ENCODE measurements at places on chromosomes 3 and 15.

- DNase-seq: no peak
Observed at GRCh38 chr3:45976191-45977091, 19.2 kb downstream of the FYCO1 start.

DNA sequence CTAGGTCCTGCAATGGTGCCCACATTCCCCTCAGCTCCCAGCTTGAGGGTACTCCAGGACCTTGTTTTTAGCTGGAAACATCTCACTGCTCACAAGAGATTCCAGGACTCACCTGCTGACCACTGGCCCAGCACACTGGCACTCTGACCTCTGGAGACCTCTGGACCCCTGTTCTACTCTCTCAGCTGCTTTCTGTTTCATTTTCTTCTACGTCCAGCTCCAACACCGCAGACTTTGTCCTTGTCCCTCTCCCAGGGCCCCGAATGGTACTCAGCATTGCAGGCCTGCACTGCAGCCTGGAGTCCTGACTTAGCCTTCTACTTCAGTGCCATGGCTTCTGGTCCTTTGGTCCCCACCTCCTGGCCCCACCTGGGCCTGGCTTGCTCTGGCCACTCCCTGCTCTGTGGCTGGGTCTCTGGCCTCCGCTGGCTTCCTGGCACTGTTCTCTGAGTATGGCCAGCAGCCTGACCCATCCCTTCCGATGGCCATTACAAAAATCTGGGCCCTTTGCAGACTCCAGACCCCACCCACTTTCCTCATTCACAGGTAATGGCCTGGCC lies 27.9 kb downstream of the KY start:
- no peak for DNase-seq

DNA sequence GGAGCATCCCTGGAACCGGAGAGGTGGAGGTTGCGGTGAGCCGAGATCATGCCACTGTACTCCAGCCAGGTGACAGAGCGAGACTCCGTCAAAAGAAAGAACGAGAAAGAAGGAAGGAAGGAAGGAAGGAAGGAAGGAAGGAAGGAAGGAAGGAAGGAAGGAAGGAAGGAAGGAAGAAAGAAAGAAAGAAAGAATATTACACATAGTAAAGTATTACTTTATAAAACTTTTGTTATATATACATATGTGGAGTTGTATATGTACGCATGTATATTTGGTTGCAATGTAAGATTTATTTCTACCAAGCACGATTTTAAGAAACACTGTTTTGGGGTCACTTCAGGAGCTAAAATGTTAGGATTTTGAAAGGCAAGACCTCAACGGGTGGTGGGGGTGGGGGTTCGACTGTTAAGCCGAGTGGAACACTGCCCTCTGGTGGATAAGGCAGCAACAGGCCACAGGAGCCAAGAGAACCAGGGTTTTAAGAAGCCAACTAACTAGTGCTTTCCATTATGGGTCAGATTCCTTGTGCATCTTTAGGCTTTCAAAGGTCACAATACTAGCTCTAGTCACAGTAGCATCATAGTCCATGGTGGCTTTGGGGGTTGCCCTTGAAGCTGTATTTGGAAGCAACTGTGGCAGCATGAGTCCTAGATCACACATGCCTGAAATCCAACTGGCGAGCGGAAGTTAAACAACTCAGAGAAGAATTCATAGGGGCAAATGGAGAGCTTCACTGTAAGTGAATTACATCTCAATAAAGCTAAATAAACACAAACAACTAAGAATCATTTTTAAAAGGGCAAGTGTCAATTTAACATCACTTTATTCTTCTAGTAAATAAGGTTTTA lies 22.5 kb downstream of the GLB1 start:
- DNase-seq: peak; percentile 26

DNA sequence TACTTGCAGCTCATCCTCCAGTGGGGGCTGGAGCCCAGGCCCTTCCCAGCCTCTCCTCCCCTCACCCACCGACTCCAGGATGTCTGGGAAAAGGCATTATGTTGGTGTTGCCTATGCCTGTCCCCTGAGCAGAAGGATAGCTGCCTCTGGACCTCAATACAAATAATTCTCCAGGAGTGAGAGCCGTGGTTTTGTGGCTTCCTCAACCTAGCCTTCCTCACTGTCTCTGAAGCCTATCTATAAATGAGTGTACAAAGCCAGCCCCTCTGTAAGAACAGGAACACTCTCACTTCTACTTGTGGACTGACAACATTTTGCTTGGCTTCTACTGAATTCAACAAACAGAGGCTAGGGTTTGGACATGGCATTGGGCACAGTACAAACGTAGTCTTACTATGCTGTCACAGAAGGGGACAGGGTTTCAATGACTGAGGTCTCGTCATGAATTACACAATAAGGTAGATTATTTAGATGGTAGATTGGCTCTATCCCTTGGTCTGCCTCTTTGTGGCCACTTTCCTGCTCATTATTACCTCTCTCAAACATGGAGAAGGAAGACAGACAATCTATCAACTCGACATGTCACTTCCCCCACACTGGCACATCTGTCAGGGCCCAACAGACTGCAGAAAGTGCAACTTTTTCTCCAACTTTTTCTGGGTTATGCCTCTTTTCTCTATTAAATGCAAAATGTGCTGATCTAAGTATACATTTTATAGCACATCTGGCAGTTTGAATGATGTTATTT lies 82.8 kb upstream of the MEX3B start:
- DNase-seq: no peak

GRCh38 chr15:25770618-25771337 lies 92.3 kb downstream of the ATP10A start:
- DNase-seq: no peak

All from kidney epithelial cell (primary cell).